ENCODE measurements at places on chromosomes 6 and 20.

DNA sequence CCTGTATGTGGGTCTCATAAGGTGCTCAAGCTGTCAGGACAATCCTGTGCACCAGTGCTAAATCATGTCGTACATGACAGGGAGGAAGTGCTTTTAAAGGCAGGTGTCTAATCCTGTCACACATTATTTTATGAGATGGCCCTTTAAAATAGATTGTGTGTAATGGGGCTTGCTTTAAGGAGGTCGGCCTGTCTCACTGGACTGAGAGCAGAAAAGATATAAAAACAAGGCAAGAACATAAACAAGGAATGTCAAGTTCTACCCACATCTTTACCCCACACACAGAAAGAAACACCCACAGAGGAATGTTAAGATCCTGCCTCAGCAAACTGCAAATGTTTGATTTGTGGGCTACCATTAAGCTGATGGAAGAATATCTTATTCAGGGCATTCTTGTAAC is 279.0 kb downstream of the FOXA2 start:
- no peak for DNase-seq

- no peak for DNase-seq
These were observed 421.8 kb upstream of the JARID2 start for GRCh38 chr6:14824060-14824459.

DNA sequence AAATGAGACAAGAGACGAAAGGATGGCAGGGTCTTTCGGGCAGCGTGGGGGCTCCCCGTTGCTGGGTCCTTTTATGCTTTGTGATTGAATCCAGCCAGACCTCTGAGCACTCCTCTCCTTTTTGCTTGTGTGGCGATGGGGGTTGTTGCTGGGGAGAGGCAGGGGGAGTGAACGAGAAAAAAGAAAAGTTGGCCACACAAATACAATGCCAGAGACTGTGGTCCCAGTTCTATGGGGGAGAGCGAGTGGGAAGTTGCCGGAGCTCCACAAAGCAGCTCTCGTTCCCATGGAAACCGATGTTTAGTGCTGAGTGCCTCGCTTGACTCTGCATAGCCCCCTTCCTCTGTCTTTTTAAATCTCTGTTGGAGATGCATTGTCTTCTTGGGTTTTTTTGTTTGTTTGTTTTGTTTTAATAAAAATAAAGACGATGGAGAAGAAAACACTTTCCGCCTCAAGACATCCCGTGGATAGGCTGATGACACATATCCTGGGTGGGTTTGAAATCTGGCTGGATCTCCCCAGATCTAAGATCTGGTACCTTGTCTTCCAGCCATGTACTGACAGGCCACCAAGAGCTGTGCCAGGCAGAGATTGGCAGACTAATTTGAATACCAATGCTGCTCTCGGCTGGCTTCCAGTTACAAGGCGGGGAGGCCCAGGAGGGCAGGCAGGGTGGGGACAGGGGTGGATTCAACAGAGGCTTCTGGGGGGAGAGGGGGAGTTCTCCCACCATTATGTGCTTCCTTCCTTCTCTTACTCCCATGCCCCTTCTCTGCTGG is 529.3 kb downstream of the QKI start:
- no peak for DNase-seq

GRCh38 chr6:35312076-35312800 is 14.6 kb downstream of the DEF6 start:
- DNase-seq: no peak

- no peak for DNase-seq
These were observed 12.2 kb downstream of the TTLL2 start for GRCh38 chr6:167336844-167337630.

GRCh38 chr6:137665342-137665934 is 171.2 kb upstream of the OLIG3 start:
- no peak for DNase-seq

GRCh38 chr20:57742507-57743181 is 32.8 kb upstream of the PMEPA1 start:
- DNase-seq: no peak

GRCh38 chr20:9214685-9215084 is 145.8 kb downstream of the PLCB4 start:
- DNase-seq: no peak

DNA sequence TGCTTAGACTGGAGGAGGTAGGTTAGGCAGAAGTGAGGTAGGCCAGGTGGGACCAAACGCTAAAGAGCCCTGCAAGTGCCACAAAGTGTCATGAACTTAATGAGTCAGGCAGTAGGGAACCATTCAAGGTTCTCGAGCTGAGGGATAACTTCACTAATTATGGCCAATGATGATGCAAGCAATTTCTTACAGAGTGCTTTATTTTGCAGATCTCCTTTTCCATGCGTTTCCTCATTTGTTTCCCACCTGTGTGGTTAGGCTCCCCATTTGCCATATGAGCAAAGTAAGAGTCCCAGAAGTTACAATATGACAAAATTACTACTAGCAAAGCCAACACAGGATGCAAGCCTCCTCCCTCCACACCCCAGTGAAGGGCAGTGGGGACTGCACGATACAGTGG is 36.5 kb upstream of the PSMF1 start:
- DNase-seq: no peak

GRCh38 chr20:13443690-13444089 is 195.0 kb downstream of the TASP1 start:
- DNase-seq: no peak

DNA sequence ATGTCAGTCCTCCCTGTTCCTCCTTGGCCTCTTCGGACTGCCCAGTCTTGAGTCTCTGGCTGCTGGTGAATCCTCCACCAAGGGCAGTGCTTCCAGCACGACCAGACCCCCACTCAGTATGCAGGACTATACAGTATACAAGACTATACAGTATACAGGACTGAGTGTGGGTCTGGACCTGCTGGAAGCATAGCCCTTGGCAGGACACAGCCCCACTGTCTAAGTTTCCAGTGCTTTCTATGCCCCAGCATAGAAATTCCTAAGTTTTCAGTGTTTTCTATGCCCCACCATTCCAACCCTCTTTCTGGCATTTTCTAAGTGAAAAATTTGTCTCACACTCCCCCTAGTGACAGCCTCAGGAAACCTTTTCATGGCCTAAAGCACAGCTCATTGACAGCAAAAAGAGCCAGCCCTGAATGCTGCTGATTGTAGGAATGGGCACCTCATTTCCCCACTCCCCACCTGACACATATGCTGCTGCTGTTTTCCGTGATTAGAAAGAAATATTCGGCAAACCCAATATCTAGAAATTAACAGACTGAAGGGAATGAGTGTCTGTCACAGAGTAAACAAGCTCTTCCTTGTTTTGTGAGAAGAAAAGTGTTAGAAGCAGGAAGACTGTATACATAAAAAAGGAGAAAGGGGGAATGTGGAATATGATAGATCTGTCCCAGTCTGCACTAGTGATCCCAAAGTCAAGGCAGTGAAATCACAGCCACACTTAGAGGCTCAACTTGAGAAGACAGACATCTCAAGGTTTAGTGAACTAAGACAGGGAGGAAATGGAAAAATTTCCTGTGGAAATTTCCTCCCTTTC is 206.9 kb downstream of the IBTK start:
- peak; percentile 9 for DNase-seq

DNA sequence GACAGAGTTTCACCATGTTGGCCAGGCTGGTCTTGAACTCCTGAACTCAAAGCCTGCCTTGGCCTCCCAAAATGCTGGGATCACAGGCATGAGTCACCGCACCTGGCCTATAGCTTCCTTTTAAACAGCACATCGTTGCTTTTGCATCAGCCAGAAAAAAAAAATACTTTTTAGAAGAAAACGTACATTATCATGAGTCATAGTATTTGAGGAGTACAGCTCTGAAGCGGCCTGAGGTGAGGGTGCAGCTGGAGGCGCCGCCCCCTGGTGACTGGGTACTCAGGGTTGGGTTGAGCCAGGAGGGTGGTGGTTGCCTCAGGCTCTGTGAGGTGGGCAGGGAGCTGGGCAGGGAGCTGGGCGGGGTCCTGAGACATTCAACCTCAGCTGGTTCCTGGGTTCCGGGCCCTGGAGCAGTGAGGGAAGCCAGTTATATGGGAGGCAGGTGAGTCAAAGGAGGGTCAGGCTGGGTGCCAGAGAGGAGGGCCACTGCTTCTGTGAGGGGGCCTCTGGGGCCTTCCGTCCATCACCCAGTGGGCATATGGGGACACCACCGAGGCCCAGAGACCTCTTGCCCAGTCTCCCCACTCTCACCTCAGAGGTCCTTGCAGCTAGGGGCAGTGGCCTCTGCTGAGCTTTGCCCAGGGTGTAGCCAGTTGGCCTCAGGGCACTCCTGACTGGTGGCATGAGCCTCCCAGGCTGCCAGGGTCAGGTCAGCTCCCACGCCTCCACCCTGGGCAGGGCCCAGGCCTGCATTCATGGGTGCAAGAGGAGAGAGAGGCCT is 11.7 kb upstream of the ID1 start:
- DNase-seq: no peak

DNA sequence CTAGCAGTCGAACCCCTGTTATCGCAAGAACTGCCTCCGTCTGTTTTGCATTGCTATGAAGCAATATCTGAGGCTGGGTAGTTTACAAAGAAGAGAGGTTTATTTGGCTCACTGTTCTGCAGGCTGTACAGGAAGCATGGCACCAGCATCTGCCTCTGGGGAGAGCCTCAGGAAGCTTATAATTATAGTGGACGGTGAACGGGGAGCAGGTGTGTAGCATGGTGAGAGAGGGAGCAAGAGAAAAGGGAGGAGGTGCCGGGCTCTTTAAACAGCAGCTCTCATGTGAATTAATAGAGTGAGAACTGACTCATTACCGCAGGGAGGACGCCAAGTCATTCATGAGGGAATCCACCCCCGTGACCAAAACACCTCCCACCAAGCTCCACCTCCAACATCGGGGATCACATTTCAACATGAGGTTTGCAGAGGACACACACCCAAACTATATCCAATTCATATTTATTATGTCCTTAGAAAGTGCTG is 172.6 kb upstream of the KCNG1 start:
- DNase-seq: no peak

- DNase-seq: no peak
These were observed 2.4 kb downstream of the DYNLT1 start for GRCh38 chr6:158642097-158642601.

GRCh38 chr6:131379948-131380347 is 193.1 kb upstream of the ARG1 start:
- no peak for DNase-seq

DNA sequence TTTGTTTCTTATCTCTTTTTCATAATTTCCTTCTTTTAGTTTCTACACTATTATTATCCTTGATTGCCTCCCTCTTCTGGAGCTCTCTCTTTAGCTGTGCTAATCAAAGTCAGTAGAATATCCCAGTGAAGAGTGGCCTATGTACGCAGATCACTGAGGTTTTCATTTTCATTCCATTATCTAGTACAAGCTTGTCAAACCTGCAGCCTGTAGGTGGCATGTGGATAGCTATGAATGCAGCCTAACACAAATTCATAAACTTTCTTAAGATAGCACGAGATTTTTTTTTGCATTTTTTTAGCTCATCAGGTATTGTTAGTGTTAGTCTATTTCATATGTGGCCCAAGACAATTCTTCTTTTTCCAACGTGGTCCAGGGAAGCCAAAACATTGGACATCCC is 825.7 kb upstream of the MAP3K7 start:
- DNase-seq: no peak

GRCh38 chr6:109019911-109020310 is 74.7 kb downstream of the SESN1 start:
- no peak for DNase-seq

GRCh38 chr6:37679539-37680476 is 17.9 kb downstream of the MDGA1 start:
- peak; percentile 66 for DNase-seq

DNA sequence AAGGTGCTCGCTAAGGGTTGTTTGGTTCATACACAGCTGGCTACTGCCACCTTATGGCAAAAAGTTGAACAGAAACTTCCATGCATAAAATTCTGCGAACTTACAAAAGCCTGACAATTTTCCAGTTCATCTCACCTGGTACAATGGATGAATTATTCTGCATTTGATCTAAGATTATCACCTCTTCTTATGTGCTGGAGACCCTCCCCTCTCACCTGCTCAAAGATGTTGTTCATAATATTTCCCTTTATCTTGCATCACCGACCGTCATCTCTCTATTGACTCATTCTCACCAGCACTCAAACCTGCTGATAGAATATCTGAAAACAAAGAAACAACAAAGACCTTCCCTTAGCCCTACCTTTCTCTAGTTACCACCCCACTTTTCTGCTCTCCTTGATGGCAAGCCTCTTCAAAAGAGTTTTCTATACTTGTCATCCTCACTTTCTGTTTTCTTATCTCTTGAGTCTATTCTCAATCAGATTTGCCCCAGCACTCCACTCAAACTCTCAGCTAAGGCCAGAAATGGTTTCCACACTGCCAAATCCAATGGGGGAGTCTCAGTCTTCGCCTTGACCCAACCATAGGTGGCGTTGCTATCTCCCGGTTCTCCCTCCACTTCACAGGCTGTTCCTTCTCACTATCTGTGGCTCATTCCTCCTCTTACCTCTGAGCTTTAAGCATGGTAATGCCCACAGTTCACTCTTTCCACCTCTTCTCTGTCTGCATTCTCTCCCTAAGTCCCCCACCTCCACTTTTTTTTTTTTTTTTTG is 25.8 kb downstream of the SNRNP48 start:
- peak; percentile 34 for DNase-seq

DNA sequence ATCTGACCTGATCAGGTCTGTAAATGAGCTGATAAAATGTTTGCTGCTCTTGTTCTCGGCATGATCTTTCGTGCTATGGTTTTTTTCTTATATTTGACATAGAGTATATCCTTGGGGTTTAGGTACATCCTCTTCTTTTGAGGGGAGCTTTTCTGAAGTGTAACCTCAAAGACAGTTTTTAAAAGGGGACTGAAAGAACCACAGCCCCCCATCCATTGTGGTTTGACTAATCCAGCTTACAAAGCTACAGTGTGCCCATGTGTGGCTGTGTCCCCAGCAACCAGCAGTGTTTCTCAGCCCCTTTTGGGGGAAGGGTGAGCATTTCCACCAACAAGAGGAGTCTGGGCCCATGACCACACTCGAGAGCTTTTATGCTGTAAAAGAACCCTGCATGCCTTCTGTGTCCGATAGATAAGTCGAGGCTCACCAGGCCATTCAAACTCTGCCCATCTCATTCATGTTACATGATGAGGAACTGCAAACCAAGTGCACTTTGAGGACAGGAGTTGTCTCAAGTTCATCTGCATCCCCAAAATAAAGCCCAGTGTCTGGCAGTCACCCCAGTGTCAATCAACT is 266.0 kb downstream of the SLC24A3 start:
- no peak for DNase-seq

GRCh38 chr6:34030831-34031624 is 114.9 kb downstream of the GRM4 start:
- DNase-seq: no peak

- no peak for DNase-seq
These were observed 175.4 kb downstream of the TBC1D32 start for GRCh38 chr6:121158891-121159290.

Data from memory B cell (primary cell).